T-helper 2 cell (primary cell): ENCODE measurements at places on chromosomes 12 and 14.

DNA sequence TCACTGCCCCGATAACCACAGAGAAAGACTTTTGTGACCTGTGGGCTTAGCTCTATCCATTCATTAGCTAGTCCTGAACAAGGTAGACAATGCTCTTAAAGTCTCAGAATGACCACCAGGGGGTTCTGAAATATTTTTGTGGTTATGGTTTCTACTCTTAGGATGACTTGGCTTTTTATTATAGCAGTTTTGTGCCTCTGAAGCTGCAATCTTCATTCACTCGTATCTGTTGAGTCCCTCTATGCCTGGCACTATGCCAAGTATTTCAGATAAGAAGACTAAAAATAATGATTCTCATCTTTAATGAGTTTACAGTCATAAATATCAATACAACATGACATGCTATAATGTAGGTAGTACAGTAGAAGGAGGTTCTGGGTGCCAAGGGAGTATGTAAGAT lies 130.8 kb upstream of the TRHDE start:
- DNase-seq, result no peak

DNA sequence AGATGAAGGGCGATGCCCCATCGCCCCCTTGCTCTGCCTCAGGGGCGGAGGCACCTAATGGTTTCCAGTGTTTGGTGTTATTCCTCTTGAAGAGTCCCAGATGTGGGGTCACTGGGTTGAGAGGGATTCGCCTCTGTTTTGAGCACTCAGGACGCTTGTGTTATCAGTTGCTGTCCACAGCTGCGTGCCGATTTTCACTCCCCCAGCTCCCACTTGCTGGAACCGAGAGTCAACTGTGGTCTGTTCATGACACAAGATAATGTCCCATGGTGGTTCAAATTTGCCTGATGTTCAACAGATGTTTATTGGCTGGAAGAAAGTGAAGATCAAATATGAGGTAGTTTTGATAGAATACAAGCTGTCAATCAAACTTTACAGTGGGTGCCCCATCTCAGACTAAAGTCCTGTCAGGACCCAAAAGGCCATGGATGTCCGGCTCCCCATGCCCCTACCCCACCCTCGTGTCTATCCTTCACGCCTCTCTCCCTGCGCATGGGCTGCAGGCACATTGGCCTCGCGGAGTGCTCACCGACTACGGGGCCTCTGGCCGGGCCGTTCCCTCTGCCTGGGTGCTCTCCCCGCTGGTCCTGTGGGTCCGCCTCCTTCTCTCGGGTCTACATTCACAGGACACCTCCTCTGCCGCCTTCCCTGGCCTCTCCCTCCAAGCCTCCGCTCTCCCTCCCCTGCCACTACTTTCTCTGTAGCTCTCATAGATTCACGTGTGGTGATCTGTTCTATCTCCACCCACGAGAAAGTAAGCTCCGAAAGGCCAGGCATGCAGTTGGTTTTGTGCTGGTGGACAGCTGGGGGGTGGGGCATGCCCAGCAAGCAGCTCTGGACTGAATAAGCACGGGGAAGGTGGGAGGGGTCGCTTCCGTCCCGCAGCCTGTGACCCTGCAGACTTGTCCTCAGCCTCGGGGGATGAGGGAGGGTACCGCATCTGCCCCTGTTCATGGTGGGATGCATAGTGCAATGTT lies 6.8 kb upstream of the TRAF3 start:
- no peak for DNase-seq

- no peak for DNase-seq
These were observed 188.1 kb downstream of the DPY19L2 start for GRCh38 chr12:63480186-63480585.

DNA sequence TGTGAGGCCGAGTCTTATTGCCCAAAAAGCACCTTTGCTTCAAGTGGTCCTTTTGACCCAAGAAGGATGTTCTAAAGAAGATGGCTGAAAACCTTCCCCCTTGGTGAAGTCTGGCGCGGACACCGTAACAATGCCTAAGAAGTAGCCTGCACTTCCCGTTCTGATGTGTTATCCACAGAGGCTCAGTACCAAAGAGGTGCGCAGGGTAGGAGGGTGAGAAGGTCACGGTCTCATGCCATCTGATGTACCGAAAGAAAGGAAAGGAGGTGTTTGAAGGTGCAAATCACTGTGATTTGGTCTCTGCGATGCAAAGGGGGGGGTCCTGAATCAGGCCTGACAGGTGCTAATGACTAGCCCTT lies 9.9 kb downstream of the PEBP1 start:
- DNase-seq, result no peak

DNA sequence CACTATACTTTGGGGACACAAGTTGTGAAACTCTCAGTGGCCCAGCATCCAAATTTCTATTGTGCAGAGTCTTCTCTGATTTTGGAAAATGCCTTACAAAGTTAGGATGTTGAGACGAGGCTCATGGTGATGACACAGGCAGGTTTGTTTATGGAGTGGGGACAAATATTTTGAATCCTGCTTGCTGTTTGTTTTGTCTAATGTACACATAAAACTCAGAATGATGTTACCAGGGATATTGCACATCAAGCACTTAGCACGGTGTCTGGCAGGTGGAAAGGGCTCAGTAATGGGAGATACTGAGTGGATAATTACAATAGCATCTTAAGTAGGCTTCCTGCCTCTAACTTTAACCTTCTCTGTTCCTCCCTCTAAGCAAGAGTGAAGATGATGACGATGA lies 628.9 kb upstream of the TBX3 start:
- DNase-seq, result no peak

GRCh38 chr14:61218157-61218556 lies 63.0 kb downstream of the TMEM30B start:
- DNase-seq, result no peak

DNA sequence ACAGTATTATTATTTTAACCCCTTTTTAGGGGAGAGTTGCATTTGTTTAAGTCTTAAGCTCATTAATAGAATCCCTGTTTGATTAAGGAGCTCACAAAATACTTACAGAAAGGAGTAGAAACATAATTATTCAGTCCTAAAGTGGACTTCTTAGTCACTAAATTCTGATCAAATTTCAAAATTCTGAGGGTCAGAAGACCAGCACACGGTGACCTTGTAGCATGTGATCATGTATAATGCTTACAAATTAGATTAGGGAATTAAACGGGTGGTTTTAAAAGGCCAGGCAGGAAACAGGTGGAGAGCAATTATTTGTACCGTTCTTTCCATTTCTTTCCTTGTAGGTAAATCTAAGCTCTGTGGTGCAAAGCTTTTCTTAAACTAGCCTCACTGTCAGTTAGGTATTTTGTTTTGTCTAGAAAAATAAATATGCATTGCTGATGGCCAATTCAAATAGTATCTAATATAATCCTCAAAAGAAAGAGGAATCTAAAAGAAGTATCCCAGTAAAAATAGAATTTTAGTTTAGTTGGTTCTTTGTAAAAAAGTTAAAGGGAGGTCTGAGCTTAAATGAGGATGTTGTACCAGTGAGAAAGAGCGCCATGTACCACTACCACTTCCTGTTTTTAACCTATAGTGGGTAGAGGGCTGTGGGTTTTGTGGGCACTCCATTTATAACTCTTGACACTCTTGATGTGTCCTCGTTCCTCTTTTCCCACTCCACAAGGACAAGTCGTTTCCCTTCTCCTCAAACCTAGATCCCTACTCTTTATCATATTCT lies 51.1 kb downstream of the SLC38A1 start:
- peak; percentile 23 for DNase-seq

DNA sequence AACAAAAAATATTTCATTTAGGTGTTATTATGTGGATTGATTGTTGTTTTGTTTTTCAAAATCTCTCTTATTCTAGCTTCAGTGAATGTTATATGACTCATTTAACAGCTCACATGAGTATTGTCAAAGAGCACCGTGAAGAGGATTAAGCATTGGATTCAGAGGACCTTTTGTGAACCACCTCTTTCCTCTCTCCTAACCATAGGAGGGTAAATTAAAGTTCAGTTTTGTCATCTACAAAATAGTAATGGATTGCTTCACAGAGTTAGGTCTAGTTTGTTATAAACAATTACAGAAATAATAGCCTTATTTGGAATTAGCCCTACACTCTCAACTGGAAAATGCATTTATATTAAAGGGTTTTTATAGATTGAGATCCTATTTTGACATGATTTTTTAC lies 962 bp upstream of the KERA start:
- no peak for DNase-seq

DNA sequence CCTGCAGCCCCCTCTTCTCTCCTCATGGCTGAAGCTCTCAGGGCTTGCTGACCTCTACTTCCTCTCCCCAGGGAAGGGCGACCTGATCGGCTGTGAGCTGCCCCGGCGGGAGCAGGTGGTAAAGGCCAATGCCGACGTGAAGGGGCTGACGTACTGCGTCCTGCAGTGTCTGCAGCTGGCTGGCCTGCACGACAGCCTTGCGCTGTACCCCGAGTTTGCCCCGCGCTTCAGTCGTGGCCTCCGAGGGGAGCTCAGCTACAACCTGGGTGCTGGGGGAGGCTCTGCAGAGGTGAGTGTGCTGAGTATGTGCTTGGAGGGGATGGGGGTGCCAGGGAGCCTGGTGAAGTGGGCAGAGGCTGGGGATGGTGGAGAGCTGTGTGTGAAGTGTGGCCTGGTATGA lies 13.7 kb downstream of the MCRS1 start:
- DNase-seq, result no peak

- DNase-seq, result no peak
These were observed 191.4 kb downstream of the KTN1 start for GRCh38 chr14:55771242-55771981.

- peak; percentile 14 for DNase-seq
These were observed 221.8 kb upstream of the SSTR1 start for GRCh38 chr14:37985826-37986470.

- DNase-seq, result no peak
These were observed 37.4 kb downstream of the ESRRB start for GRCh38 chr14:76413106-76413961.

- no peak for DNase-seq
These were observed 42.9 kb upstream of the CAPRIN2 start for GRCh38 chr12:30797689-30798088.

- DNase-seq, result no peak
These were observed 365 bp downstream of the CCDC59 start for GRCh38 chr12:82357845-82358199.

GRCh38 chr12:27237790-27238771 lies 6.0 kb upstream of the STK38L start:
- DNase-seq, result no peak

- no peak for DNase-seq
These were observed 131.3 kb downstream of the ITPR2 start for GRCh38 chr12:26701604-26702215.

- no peak for DNase-seq
These were observed 2.2 kb downstream of the CALM1 start for GRCh38 chr14:90398841-90399540.

DNA sequence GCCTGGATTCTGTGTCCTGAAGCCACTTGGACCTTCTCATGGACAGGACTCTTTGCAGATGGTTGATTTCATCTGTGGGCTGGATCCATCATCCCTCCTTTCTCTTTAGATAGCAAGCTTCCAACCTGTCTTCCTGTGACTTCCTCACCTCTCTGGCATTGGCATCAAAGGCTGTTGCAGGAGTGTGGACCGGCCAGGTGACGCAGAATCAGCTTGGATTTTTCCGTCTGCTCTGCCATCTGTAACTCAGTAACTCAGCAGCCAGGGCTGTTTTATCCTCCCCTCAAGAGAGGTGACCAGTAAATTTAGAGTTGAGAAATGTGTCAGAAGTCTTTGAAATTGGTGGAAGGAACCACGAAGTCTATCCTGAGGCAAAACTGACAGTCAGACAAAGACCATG lies 701.7 kb upstream of the TMEM132C start:
- no peak for DNase-seq

- no peak for DNase-seq
These were observed 89.3 kb downstream of the BCL11B start for GRCh38 chr14:99182548-99183250.

DNA sequence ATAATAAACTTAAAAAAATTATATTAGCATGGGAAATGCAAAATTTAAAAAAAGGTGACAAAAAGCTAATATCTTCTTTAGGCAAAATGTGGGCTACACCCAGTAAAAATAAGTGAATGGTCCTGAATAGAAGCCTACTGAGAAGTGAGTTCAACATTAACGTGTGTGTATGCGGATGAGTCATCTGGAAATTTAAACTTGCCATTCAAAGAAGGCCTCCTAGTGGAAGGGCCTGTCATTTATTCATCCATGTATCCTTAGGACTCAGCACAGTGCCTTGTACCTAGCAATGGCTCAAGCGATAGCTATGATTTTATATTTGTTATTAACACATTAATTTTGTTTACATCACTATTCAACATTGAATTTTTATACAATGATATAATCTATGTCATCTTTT lies 226.2 kb downstream of the NUBPL start:
- no peak for DNase-seq

DNA sequence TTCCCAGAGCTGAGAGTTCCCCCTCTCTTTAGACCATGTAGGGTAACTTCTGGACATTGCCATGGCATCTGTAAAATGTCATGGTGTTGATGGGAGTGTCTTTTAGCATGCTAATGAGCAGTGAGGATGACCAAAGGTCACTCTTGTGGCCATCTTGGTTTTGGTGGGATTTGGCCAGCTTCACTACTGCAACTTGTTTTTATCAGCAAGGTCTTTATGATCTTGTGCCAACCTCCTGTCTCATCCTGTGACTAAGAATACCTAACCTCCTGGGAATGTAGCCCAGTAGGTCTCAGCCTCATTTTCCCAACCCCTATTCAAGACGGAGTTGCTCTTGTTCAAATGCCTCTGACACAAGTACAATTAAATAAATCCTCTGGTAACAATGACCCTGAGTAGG lies 244.4 kb downstream of the NEDD1 start:
- no peak for DNase-seq

DNA sequence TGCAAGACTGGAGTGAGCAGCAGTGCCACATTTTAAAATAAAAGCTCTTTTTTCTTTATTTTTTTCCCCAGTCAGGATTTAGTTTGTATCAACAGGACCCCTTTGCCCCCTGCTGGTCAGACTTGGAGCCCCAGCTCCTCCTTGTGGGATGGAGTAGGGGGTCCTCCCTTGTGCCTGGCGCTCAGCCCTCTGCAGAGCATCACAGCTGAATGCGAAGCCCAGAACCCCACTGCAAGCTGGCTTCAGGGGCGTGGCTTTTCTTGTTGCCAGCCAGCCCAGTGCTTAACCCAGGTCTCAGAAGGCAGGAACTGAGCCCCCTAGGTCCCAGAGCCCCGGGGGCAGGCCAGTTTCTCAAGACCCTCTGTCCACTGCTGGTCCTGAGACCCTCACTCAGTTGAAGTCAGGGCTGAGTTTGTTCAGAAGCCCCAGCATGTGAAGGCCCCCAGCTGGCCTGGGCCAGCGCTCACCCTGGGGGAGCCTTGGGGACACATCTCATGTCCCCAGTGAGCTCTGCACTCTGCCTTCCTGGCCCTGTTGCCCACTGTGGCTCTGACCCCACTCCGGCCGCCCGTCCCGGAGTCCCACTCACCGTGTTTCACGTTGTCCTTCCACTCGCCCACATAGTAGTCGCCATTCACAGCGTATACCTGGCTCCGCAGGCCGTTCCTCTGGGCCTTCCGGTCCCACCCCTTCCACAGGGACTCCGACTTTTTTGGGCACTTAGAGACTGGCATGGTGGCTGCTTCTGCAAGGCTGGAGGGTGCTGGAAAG lies 519 bp downstream of the MORN3 start:
- DNase-seq, result no peak

DNA sequence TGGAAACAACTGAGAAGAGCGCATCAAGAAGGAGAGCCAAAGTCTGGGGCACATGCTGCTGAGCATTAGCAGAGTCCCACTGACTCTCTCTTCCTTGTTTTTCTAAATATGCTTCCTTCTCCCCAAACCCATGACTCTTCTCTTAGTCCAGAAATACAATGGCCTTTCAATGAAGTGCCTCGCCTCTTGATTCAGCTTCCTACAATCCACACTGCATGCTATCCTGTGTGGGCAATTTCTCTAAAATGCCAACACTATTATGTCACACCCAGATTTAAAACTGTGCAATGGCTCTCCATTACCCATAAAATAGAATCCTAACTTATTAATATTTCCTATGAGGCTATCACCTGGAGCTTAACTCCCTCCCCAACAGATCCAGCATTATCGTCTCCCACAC lies 198.6 kb downstream of the RPAP3 start:
- no peak for DNase-seq
